ENCODE measurements at places on chromosomes 2 and 18.

- no peak for DNase-seq
- no peaks in the 10 kb centered on the region for H3K4me1 ChIP-seq
- H3K36me3 ChIP-seq, result no peaks in the 10 kb centered on the region
- H3K27ac ChIP-seq, result no peak overlapping the region
Measured at GRCh38 chr2:81235601-81236000, 931.0 kb upstream of the LRRTM1 start.

GRCh38 chr2:74080346-74080745, 67.4 kb downstream of the BOLA3 start:
- no peak overlapping the region for H3K27ac ChIP-seq
- H3K27me3 ChIP-seq, result no peaks in the 10 kb centered on the region
- no peak for DNase-seq
- peaks cover 31% of the 10 kb centered on the region for H3K36me3 ChIP-seq
- H3K4me1 ChIP-seq, result peaks cover 4% of the 10 kb centered on the region

GRCh38 chr2:98486374-98486981, 41.8 kb downstream of the INPP4A start:
- H3K27me3 ChIP-seq, result no peaks in the 10 kb centered on the region
- no peak overlapping the region for H3K27ac ChIP-seq
- no peak for DNase-seq
- no peak overlapping the region for H3K4me3 ChIP-seq
- H3K36me3 ChIP-seq, result no peaks in the 10 kb centered on the region

DNA sequence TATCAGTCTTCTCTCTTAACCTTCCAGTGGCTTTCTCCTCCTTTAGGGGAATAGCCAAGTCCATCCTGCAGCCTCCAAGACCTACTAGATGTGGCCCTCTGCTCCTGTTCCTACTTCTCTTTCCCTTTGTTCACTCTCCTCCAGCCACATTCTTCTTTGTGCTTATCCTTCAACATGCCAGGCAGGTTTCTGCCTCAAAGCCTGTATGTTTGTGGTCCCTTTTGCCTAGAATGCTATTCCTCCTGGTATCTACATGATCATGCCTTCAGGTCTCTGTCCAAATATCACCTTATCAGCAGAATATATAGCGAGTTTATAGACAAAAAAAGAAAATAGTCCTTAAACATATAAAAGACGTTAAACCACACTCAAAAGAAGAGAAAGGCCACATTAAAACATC, 5.5 kb downstream of the LYG2 start:
- no peak overlapping the region for H3K4me3 ChIP-seq
- no peaks in the 10 kb centered on the region for H3K4me1 ChIP-seq
- DNase-seq, result no peak
- H3K27ac ChIP-seq, result no peak overlapping the region
- H3K27me3 ChIP-seq, result no peaks in the 10 kb centered on the region

GRCh38 chr2:151614606-151615306, 119.5 kb downstream of the NEB start:
- no peak overlapping the region for H3K4me3 ChIP-seq
- H3K36me3 ChIP-seq, result no peaks in the 10 kb centered on the region
- no peaks in the 10 kb centered on the region for H3K4me1 ChIP-seq

All from lung (tissue), 17 donors.